A549 treated with AZD2906 at 1 μM for 4 hours (cell line): ENCODE measurements at places on chromosomes 2 and 18. TPM values are rescaled to one million over a fixed set of nuclear protein-coding genes. Genes with fewer than 3 reads are reported as not detected.

AQP4 gene
- 0.05 TPM in 1 of 5 replicates, not detected in the others for total RNA-seq

MTLN gene
- total RNA-seq, result 119 to 138 TPM (median 124 TPM) in 5 replicates

GPR45 gene
- 0.06 TPM in 1 of 5 replicates, not detected in the others for total RNA-seq

CERKL gene
- total RNA-seq, result 0.30 to 0.46 TPM (median 0.33 TPM) in 5 replicates

RASGRP3 gene
- total RNA-seq, result 0.58 to 0.98 TPM (median 0.72 TPM) in 5 replicates

FBXO48 gene
- total RNA-seq, result 0.40 to 0.61 TPM (median 0.56 TPM) in 5 replicates

SH3RF3 gene
- total RNA-seq, result 0.47 to 0.71 TPM (median 0.66 TPM) in 5 replicates

CIB4 gene
- 0.17 to 0.19 TPM in 2 of 5 replicates, not detected in the others for total RNA-seq

TWSG1 gene
- 12.8 to 16.7 TPM (median 16.5 TPM) in 5 replicates for total RNA-seq
